ENCODE measurements at places on chromosomes 2 and 18. TPM values are rescaled to one million over a fixed set of nuclear protein-coding genes. Genes with fewer than 3 reads are reported as not detected.

Gene CRACDL
- 5.7 TPM for total RNA-seq

Gene REG1B
- not detected for total RNA-seq

Gene ANKRD36B
- total RNA-seq: 9.3 TPM

Gene SLC40A1
- 12.3 TPM for total RNA-seq

Measured in mesangial cell (primary cell).